Gastrocnemius medialis (tissue), 4 donors: ENCODE measurements at places on chromosomes 1 and 21.

- H3K4me1 ChIP-seq: no peaks in the 10 kb centered on the region
- no peaks in the 10 kb centered on the region for H3K27me3 ChIP-seq
- no peak overlapping the region for H3K27ac ChIP-seq
- H3K36me3 ChIP-seq: no peaks in the 10 kb centered on the region
- DNase-seq: no peak
Observed at GRCh38 chr21:25179116-25179515, 428.2 kb downstream of the MRPL39 start.

DNA sequence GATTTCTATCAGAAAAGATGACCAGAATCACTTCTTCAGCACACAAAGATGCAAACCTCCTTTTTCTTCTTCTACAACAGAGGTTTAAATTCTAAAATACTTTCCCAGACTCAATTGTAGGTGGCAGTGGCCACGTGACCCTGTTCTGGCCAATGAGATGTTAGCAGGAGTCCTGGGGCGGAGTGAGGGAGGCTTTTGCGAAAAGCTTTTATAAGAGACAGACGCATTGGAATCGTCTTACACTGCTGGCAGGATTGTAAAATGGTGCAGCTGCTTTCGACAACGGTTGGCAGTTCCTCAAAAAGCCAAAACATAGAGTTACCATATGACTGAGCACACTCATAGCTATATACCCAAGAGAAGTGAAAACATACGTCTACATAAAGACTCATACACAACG, 87.0 kb upstream of the MAGI3 start:
- DNase-seq: no peak
- H3K36me3 ChIP-seq: no peaks in the 10 kb centered on the region
- H3K27me3 ChIP-seq: no peaks in the 10 kb centered on the region
- H3K4me1 ChIP-seq: no peaks in the 10 kb centered on the region

GRCh38 chr1:43622901-43623780, 26.8 kb upstream of the KDM4A start:
- no peaks in the 10 kb centered on the region for H3K36me3 ChIP-seq
- DNase-seq: no peak
- H3K4me1 ChIP-seq: no peaks in the 10 kb centered on the region
- H3K4me3 ChIP-seq: no peak overlapping the region

DNA sequence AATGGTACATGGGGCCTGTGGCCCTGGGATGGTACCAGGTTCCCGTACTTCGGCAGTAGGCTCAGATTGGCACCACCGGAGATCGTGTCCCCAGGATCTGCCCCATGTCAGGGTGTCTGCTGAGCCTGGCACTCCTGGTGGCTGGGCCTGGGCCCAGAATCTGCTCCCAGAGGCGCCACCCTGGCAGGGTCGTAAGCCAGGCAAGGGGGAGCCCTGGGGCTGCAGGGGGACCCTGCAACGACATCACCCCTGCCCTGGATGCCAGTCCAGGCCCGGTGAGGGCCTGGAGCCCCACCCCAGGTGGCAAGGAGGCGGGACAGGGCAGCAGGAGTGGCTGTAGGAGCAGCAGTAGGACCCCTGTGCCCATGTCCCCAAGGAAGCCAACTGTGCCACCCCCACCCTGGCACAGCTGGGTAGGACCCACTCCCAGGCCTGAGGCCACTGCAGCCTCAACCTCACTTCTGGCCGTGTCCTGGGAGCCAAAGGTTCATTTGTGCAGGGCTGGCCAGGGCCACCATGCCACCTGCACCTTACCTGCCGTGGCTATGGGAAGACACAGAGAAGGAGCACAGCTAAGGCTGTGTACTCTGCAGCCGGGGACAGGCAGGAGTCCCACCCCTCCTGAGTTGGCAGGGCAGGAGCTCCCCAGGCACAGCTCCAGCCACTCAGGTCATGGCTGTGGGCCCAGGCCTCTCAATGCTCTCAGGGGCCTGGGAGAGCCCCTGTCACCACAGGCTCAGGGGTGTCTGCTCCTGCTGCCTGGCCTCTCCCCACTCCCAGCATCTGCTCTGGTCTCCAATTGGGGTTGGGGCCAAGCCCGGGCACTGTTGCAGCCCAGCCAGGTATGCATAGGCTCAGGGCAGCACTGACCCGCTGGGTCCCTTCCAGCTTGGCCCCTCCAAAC, 141.7 kb downstream of the EIF4G3 start:
- no peaks in the 10 kb centered on the region for H3K36me3 ChIP-seq
- peak; percentile 24 for DNase-seq
- no peaks in the 10 kb centered on the region for H3K27me3 ChIP-seq
- no peak overlapping the region for H3K27ac ChIP-seq

DNA sequence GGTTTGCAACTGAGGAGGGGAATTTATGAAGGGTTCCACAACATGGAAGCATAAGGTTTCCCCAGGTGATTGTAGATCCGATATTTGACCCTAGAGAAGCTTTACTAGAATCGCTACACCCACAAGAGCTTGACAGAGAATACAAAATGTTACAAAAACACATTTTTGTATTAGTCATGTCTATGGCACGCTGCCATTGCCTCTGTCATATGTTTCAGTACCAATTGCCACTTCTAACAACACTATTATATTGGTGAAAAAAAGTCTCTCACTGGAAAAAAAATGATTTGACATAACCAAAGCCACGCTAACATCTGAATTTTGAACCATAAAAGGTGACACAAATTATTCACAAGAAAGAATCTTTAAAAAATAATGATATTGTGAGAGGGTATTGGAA, 214.5 kb downstream of the KCNT2 start:
- H3K4me1 ChIP-seq: no peaks in the 10 kb centered on the region
- peak; percentile 24 for DNase-seq
